HCT116 (cell line): ENCODE measurements at places on chromosomes 1 and 21. TPM values are rescaled to one million over a fixed set of nuclear protein-coding genes. Genes with fewer than 3 reads are reported as not detected.

The MMEL1 gene
- 2.7 TPM for total RNA-seq

The PDC gene
- not detected for total RNA-seq

The HAPLN2 gene
- 0.54 TPM for total RNA-seq

The TMEM125 gene
- 13.9 TPM for total RNA-seq

The LCE1D gene
- total RNA-seq: not detected

The SELENON gene
- 85.1 TPM for total RNA-seq

The S100A10 gene
- total RNA-seq: 340 TPM

The KCNE2 gene
- not detected for total RNA-seq

The SMCP gene
- not detected for total RNA-seq

The HSD3B1 gene
- total RNA-seq: not detected
